ENCODE measurements at places on chromosomes 13 and 19.

DNA sequence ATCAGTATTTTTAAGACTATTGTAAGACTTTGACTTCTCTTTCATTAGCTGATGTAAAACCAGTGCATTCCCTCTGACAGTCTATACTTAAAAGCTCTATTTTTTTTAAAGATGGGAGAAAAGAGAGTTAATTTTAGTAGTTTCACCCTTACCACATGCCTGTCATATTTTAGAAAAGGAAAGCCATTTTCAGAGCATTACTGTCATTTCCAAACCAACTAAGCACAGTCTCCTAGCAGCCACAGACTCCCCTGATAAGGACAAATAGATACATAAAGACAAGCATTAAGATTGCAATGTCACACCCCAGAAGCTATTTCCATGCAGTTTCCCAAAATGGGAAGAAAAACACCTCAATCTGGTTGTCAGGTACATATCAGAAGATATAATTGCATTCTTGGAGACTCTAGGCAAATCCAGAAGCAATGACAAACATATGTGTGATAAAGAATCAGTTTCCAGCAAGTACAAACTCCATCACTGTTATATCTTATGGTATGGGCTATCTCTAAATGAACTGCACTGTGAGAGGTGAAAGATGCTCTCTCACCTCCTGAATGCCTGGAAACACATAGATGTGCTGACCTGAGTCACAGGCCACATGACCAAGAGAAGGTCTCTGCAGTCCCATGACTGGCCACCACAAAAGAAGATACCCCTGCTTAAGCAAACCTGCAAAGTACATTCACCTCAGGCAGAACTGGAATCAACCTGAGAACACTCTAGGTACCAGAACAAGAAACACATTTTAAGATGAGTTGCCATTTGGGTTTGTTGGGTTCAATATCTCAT lies 303.3 kb downstream of the POU4F1 start:
- no peak for DNase-seq

DNA sequence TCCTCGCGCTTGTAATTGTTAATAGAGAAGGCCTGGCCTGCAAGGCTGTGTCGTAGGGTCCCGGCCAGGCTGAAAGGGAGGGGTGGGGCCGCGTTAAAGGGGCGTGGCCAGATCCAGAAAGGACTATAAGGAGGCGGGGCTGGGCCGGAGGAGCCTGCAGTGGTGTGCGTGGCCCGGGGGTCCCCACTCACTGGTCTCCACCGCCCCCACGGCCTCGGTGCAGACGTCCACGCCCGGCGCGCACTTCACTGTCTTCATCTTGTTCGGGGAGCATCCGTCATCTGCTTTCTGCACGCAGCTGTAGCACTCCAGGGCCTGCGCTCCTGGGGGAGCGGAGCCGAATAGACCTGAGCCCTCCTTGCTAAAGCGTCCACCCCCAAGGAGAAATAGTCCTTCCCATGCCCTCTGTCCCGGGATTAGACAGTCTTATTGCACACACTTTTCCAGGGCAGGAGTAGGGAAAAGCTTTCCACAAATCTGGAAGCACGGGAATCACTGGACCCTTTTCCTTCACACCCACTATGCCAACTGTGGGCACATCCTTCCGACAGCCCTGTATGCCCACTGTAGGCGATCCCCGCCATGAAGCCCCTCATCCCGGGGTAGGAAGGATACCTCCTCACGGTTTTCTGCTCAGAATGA lies 1.2 kb downstream of the LYPD3 start:
- DNase-seq, result peak; percentile 87

DNA sequence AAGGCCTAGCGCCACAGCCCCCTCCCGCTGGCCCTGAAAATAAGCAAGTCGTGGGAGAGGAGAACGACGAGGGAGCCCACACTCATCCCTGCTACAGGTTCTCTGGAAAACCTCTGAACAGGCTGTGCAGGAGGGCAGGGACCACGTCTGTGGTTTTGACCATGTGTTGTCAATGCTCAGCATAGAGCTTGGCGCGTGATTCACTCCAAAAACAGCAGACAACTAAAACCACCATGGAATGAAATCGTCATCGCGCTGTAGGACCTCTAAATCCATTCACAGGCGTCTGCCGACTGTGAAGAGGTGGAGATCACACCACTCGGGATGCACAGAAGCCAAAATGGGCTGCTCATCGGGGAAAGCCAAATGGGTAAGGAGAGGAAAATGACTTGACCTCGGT lies 121.3 kb downstream of the COL4A1 start:
- no peak for DNase-seq

DNA sequence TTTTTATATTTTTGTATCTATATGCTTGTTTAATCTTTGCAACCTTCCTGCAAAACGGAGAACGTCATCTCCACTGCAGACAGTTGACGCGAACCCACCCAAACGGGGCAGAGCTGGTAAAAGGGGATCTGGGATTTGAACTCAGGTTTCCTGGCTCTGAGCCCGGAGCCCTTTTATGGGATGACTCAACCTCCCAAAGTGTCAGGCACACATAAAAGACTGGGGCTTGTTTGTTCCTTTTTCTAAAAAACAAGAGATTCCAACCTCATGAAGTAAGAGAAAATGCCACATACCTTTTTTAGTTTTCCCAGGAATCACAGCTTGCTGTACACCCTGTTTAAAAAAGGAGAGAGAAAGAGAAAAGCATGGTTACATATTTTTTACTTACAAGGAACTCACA lies 78.9 kb downstream of the GADD45B start:
- DNase-seq, result no peak

- DNase-seq, result no peak
Observed at GRCh38 chr19:13339869-13340268, 166.4 kb downstream of the CACNA1A start.

- DNase-seq, result no peak
Observed at GRCh38 chr13:33352041-33352440, 66.5 kb upstream of the STARD13 start.

- DNase-seq, result no peak
Observed at GRCh38 chr19:46392252-46392801, 21.0 kb downstream of the CCDC8 start.

DNA sequence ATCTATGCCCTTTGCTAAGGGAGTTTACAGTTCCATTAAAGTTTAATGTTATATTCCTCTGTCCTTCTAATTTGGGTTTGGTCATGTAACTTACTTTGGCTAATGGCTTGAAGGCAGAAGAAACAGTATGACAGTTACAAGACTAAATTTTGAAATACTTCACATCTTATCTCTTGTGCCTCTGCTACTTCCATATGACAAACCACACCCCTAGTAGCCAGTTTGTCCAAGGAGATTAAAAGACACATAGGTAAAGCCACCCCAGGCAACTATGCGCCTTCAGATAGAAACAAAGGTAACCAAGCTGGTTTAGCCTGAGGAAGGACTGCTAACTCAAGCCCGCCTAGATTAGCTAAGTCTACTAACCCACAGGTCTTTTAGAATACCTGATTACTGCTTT lies 273.4 kb upstream of the MIR17HG start:
- no peak for DNase-seq

- no peak for DNase-seq
Observed at GRCh38 chr13:112641456-112642089, 48.3 kb upstream of the ATP11A start.

GRCh38 chr19:43526884-43527859 lies at the start of gene ETHE1:
ETHE1 (minus strand) TSS chr19:43527201; CDS start chr19:43527177, 24 bp downstream.
- DNase-seq, result peak; percentile 90

DNA sequence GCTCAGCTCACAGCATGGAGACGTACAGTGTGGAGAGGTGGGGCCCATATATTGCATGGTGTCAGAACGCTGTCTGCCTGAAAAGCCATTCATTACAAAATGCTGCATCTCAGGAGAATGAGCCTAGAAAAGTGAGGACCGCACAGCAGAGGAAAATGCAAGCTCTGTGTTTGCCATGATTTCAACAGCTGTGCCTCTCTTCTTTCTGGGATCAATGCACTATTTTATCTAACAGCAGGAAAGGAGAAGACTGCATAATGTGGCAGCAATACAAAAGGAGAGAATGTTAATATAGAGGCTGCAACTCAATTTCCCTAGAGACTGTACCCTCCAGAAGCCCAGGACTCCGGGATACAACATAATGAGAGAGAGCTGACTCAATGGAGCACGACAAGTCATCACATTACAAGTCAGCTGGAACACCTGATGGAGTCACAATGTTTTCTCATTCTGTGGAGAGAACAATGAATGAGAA lies 368.0 kb downstream of the FGF14 start:
- DNase-seq, result no peak

DNA sequence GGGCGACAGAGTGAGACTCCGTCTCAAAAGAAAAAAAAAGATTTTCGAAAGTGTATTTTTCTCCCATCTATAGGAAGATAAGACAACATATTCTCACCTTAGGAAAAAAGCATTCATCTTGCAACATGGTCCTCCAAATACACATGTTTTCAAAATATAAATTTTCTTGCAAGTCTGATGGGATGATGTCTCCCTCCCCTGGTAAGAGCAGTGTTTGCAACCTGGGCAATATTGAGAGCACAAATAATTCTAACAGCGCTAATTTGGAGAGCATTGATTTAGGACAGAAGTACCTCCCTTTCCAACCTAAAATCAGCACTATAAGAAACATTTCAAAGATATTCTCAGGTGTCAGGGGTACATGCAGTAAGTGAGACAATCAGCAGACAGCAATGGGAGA lies 61.0 kb upstream of the SHISA2 start:
- DNase-seq, result no peak

GRCh38 chr19:29544656-29545360 lies 19.0 kb downstream of the VSTM2B start:
- no peak for DNase-seq

GRCh38 chr13:19053561-19053960 lies 128.1 kb downstream of the TUBA3C start:
- DNase-seq, result no peak

DNA sequence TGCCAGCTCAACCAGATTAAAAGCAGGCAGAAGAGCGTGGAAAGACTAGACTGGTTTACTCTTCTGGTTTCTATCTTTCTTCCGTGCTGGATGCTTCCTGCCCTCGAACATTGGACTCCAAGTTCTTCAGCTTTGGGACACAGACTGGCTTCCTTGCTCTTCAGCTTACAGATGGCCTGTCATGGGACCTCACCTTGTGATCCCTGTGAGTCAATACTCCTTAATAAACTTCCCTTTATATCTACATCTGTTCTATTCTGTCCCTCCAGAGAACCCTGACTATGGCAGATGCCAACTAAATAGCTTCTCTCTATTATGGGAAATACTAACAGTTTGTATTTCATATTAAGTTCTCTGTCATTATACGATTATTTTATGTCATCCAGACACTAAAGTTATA lies 609.1 kb downstream of the LMO7 start:
- DNase-seq, result no peak

DNA sequence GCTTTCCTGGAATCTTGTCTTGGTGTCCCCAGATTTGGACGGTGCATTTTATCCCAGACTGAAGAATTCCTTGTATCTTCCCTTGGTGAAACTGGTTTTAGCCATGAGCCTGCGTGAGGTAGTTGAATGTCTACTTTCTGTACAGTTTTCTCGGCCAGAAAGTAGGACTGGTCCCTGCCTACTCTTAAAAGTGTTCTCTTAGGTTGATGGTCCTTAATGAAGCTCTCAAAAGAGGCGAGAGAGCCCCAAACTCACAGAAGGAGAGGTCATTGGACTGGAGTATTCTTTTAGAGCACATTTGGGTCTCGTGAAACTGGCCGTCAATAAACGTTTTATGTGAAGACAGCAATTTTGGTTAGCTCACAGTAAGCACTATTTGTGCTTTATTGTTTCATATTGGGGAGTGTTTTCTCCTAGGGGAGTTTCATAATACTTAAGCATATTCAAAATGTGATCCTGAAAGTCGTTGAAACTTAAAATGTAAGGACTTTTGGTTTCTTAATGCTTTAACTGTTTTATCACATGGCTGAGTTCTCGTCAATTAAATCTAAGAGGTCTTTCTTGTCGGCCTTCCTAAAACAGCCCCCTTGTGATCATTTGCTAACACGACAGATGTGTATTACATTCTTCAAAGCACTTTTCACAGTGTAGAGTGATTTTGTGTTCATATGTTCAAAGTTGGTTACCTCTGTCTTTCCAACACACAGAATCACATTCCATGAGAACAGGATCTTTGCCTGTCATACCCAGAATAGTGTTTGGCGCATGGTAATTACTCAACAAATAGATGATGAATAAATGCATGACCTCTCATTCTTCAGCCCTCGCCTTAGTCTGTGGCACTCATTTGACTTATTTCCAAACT lies 889 bp downstream of the GTF2F2 start:
- peak; percentile 21 for DNase-seq

- DNase-seq, result no peak
Observed at GRCh38 chr13:28037399-28037798, 48.9 kb upstream of the URAD start.

DNA sequence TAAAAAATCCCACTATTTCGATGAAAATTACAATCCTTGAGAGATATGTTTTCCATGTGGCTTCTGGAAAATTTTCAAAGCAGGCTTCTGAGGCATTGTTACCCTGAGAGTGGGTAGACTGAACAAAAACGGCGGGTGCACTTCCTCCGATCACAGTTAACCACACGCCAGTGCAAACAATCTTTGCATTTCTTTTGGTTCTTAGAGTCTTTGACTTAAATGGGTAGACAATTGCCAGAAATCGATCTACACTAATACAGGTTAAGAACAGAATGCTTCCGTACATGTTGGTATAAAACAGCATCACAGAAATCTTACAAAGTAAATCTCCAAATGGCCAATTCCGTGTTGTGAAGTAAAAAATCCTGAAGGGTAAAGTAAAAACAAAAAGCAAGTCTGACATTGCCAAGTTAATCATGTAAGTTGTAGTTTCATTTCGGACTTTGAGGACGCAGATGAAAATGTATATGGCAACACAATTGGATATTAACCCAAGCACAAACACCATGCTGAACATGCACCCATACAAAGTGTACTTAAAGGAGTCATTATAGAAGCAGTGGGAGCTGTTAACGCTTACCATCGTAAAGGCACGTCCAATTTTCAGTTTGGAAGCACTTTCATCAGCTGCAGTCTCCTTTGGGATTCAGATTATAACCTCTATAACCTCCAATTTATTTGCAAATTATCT lies 927 bp downstream of the LPAR6 start:
- peak; percentile 8 for DNase-seq

- DNase-seq, result no peak
Observed at GRCh38 chr13:62964522-62964921, 1548.9 kb upstream of the PCDH20 start.

GRCh38 chr13:60146471-60146870 lies 17.3 kb downstream of the DIAPH3 start:
- no peak for DNase-seq

DNA sequence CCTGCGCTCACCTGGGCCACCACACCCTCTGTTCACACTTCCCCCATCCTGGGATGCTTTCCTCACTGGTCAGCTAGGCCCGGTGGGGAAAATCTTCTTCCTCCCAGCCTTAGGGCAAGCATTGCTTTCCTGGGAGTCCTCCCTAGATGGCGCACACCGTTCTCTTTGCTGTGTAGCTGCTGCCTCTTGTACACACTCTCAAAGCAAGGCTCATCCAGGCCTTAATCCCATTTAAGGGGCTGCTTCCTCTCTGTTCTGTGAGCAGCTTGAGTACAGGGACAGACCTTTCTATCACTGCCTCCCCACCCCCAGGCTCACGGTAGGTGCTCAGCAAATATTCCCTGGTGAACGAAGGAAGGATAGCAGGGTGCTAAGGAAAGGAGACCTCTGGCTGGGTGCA lies 11.1 kb downstream of the SLC7A10 start:
- no peak for DNase-seq

- peak; percentile 89 for DNase-seq
Observed at GRCh38 chr19:17873786-17874757, 2.3 kb downstream of the SLC5A5 start.
